ENCODE measurements at places on chromosomes 2 and 18. TPM values are rescaled to one million over a fixed set of nuclear protein-coding genes. Genes with fewer than 3 reads are reported as not detected.

M1AP gene
- 1.2 TPM for polyA plus RNA-seq

DNA sequence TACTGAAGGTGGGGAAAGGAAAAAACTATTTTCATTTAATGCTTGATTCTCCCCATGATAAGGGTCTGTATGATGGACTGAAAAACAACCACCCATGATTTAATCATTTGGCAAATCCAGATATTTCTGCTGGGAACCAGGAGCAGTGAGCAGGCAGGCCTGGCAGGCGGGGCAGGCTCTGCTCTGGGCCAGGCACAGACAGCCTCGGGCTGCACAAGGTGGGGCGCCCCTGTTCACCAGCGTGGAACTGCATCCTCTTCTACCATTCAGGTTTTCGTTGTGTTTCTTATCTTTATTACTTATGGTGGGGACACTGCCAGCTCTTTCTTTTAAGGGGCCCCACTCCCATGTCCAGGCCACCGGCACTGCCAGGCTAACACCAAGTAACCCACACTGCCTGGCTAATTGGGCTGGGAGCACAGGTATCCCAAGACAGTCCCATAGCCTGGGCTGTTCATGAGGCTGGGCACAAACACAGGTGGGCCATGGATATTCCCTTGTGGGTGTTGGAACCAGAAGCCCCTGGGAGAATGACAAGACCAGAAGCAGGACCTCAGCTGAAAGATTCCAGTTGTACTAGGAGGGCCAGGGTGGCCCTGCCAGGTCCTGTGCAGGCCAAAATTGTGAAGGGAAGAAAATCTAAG is 57.1 kb upstream of the RALBP1 start:
- H3K4me1 ChIP-seq: peaks cover 17% of the 10 kb centered on the region
- H3K27me3 ChIP-seq: no peaks in the 10 kb centered on the region
- no peak for DNase-seq
- H3K36me3 ChIP-seq: no peaks in the 10 kb centered on the region
- no peak overlapping the region for H3K27ac ChIP-seq

SULT1C2 gene
- 15.3 TPM for polyA plus RNA-seq

DNA sequence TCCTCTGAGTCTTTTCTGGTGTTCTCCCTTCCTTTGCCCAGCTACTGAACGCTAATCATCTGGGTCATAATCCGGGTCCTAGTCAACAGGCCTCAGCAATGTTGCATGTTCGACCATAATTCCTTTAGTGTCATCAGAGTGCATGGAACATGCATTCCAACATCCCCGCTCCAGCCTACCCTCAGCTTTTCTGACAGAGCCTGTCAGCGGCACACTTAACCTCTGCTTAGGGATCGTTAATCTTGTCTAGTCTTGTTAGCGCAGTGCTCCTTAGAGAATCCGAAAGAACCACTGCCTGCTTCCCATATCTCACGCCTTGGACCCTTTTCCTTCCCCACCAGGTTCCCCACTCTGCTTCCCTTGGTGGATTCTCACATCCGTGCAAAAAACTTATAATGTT is 767.9 kb upstream of the ID2 start:
- no peaks in the 10 kb centered on the region for H3K36me3 ChIP-seq
- H3K4me3 ChIP-seq: no peak overlapping the region
- H3K4me1 ChIP-seq: no peaks in the 10 kb centered on the region
- no peaks in the 10 kb centered on the region for H3K27me3 ChIP-seq

DNA sequence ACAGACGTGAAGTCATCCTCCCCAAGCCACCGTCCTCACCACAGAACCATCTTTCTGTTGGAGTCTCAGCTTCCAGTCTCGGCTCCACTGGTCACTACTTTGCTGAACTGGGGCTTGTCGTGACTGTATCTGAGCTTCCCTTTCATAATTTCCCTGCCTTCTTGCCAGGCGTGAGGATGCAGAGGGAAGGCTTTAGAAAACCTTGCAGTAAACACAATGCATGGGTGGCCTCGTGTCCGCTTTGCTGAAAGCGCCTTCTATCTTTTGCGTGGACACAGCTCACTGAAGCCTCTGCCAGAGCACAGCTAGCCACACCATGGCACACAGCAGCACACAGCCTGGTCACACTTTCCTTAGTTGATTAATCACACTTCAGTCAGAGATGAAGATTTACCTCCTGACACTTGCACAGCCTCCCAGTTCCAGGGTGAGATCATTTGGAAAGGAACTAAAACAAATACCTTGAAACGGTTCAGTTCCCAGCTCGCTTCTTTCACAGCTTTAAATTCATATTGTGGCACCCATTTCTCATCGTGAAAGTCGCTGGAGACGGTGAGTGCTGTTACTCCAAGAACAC is 2.8 kb upstream of the GPR45 start:
- no peaks in the 10 kb centered on the region for H3K27me3 ChIP-seq
- no peaks in the 10 kb centered on the region for H3K36me3 ChIP-seq
- H3K4me3 ChIP-seq: no peak overlapping the region
- DNase-seq: no peak

GRCh38 chr2:58709274-58709673 is 468.1 kb upstream of the FANCL start:
- no peak overlapping the region for H3K27ac ChIP-seq
- no peaks in the 10 kb centered on the region for H3K4me1 ChIP-seq
- DNase-seq: no peak

DNA sequence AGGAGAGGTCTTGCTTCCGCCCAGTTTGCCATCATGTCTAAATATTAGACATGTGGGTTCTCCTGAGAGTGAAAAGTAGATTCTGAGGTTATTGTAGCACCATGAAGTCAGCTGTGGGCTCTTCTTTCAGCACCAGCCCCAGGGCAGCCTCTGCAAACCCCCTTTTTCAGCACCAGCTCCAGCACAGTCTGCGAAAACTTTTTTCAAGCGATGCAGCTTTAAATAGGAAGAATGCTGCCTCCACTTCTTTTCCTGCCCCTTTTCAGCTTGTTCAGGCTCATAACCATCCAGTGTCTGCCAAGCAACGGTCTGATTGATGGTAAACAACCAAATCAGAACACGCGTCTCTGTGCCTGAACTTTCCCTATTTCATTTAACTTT is at the start of gene COL5A2:
Gene COL5A2, minus strand, starts transcription at position 192 of the 381 bp plus-strand sequence. Its CDS starts 157 bp downstream, at position 35.
- H3K4me1 ChIP-seq: peaks cover 14% of the 10 kb centered on the region
- peak within 1 kb of the TSS; percentile 95 for H3K27ac ChIP-seq
- no peaks in the 10 kb centered on the region for H3K27me3 ChIP-seq
- H3K36me3 ChIP-seq: no peaks in the 10 kb centered on the region
- H3K4me3 ChIP-seq: peak within 1 kb of the TSS; percentile 68

DNA sequence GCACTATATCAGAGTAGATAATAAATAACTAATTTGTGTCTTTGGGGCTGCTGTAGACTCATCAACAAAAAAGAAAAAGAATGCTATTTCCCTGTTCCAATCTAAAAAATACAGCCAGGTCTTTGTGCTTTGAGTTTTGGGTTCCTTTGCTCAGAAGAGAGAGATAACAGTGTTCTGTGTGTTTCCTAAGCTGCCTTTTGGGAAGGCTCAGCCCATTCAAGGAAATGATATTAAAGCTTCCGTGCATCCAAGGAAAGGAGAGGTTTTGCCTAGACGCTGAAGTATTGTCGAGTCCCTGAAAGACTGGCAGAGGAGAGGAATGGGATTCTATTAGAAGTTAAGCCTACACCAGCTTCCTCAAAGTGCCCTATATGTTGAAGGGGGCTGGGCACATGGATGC is 25.8 kb upstream of the LRP2 start:
- no peak for DNase-seq
- no peak overlapping the region for H3K4me3 ChIP-seq
- no peaks in the 10 kb centered on the region for H3K27me3 ChIP-seq
- no peak overlapping the region for H3K27ac ChIP-seq
- H3K4me1 ChIP-seq: peaks cover 14% of the 10 kb centered on the region

FMNL2 gene
- 10.3 TPM for polyA plus RNA-seq

- H3K4me1 ChIP-seq: peaks cover 6% of the 10 kb centered on the region
- DNase-seq: no peak
- no peaks in the 10 kb centered on the region for H3K27me3 ChIP-seq
- no peaks in the 10 kb centered on the region for H3K36me3 ChIP-seq
These were observed 45.7 kb downstream of the ITGB1BP1 start for GRCh38 chr2:9377461-9378097.

PROM2 gene
- polyA plus RNA-seq: 2.6 TPM

Data from hepatocyte (in vitro differentiated cells).